Stimulated activated CD4-positive, alpha-beta T cell treated with anti-CD3 and anti-CD28 coated beads, Interleukin-1b, Interleukin-23, amount 100 ng/mL, for 1 hour (primary cell): ENCODE measurements at places on chromosomes 1 and 21.

GRCh38 chr21:35994613-35995012, 65.7 kb downstream of the SETD4 start:
- DNase-seq = no peak

GRCh38 chr1:211833174-211833820, 2.7 kb upstream of the LPGAT1 start:
- no peak for DNase-seq

DNA sequence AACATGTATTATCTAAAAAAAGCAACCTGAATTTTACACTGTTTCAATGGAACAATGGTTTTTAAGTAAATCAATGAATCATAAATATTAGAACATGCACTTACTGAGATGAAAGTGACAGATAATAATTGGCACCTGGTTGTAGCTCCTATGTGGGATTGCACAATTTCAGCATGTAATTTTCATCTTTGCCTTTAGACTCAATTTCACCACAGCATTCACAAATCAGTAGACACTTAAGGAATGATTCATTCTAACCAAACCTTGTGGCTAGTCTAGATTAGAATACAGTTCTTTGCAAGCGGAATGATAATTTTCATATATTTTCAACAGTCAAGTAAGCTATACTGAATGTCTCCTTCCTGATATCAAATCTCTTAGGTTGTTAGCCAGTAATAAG, 853.4 kb downstream of the KCNT2 start:
- no peak for DNase-seq

DNA sequence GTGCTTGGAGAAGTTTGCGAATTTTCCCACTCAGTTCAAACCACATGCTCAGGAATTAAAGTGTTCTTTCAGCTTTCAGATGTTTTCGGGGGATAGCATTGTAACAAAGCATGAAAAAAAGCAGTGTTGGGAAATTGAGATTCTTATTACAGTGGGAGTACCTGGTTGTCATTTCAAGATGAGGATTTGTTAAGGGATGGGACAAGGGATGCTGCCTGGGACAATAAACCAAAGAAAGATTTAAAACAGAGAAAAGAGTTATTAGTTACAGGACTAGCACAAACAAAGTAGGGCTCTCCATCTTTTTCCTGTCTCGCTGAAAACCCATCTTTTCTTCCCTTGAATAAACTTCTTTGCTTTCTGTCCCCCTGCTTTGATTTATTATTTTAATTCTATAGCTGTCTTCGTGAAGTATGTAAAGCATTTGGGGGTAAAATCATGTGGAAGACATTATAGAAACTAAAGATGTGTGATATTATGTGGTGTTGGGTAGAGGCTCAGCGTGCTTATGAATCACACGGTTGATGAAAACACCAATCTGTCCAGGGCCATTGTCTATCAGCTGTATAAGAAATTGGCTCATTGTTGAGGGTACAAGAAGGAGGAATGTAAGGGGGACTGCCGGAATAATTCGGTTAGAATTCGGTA, 277.6 kb downstream of the KIF26B start:
- DNase-seq = no peak

DNA sequence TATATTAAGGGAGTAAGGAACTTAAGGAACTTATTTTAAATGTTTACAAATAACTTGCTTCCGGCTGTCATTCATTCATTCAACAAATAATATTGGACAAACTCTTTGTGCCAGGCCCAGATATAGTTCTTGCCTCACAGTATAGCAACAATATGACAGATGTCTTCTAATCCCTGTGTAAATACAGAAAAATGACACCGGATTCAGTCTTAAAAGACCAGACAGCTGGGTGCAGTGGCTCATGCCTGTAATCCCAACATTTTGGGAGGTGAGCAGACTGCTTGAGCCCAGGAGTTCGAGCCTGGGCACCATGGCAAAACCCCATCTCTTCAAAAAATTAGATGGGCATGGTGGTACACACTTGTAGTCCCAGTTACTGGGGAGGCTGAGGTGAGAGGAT, 23.7 kb downstream of the EIF2B3 start:
- DNase-seq = no peak

DNA sequence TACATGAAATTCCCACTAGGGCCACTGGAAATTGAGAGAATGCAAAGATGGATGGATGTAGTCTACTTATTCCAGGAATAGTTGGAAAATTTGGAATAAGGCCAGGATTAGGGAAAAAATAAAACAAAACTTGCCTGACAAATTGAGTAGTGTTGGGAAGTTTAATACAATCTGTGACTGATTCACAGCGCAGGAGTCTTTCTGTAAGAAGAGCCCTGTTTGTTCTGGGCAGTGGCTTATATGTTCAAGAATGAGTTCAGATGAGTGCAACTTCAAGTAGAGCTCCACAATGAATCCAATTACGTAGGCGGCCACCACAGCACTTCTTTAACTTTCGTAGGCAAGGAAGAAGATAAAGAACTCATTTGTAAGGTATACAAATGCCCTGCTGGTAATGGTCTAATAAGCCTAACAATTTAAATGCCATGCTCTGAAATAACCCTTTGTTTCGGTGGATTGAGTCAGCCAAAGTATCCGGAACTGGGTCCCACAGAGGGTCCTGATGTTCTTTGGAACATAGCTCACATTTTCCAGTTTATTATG, 47.1 kb upstream of the KCNE1 start:
- no peak for DNase-seq

GRCh38 chr1:43435146-43436145, 18.3 kb downstream of the HYI start:
- no peak for DNase-seq

DNA sequence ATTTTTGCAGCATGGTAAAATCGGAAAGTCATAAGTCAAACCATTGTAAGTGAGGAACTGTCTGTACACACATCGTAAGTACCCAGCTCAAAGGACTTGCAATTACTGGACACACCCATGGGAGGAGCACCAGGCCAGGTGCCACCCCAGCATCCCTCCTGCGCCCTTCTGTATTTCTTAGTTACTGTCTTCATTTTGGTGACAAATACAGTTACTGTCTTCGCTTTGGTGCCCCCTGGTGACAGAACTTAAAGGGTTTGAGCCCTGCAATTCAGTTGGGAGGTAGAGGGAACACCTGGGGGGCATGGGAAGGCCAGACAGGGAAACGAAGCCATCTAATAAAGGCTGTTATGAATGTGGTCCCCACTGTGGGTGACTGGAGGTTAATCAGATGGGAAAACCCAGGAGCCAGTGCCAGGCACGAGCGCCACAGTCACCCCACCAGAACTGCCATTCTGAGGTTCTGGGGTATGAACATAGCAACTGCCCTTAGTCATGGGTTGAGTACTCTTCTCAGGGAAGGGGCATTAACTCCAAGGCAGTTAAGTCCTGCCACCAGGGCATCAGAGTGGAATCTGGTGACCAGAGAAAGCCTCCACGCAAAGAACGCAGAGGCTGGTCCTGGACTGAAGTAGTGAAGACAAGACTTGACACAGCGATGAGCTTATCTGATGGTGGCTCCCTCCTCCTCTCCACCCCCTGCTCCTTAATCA, 612.9 kb downstream of the PTPRU start:
- no peak for DNase-seq

GRCh38 chr1:58966103-58966916, 182.5 kb upstream of the JUN start:
- DNase-seq = no peak

DNA sequence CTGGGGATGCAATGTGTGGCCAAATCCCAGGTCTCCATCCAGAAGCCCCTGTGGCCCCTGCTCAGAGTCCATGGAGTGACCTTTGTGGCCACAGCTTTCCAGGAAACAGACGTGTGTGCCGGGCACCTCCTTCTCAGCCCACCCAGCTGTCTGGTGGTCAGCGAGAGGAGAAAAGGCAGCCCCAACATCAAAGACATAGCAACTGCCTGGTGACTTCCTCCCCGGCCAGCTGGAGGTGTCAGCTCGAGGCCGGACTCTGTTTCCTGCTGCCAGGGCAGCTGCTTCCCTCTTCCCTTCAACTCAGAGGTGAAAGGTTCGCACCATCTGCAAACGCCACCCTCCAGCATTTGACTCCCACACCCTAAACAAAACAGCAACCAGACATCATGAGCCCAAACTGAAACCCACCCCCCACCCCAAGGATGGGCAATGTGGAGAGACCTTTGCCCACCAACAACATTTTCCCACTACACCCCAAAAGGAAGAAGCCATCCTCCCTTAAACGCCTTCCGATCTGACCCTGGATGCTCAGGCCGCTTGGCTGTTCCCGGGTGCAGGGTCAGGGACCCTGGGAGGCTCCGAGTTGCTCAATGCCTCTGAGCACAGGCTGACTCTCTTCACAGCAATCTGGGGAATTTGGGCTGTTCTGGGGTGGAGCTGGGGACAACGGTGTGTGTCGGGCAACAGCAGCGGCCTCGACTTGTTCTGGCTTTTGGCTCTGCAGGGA, 162.3 kb downstream of the PSMG1 start:
- no peak for DNase-seq

GRCh38 chr1:229064320-229065168, 206.4 kb upstream of the RAB4A start:
- no peak for DNase-seq

GRCh38 chr1:168918860-168919741, 187.4 kb upstream of the ATP1B1 start:
- DNase-seq = no peak

DNA sequence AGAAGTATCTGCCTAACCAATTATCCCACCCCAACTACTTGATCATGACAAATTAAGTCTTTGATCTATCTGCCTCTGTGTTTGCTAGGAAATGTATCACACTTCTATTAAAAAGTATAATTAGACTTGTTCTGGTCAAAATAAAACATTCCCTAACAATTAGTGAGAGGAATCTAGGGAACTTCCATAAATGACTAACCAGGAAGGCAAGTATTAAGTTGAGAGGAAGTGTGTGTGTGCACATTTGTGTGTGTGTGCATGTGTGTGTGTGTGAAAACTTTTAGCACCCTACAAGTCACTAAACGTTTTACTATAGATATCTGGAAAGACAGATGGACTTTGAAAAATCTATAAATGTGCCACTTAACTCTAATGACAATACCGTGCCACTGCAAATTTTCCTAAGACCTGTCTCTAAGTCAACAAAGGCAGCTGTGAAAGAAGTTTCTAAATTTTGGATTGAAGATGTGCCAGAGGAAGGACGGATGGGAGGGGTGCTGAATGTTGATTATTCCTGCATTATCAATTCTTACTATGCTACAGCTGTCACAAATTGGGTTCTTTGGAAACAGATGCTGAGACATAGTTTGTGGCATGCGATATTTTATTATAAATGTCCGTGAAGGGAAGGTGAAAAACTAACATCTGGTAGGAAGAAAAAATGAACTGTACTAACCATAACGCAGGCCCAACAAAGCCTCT, 567.1 kb downstream of the PTPRC start:
- DNase-seq = no peak

GRCh38 chr1:186884251-186884650, 55.5 kb downstream of the PLA2G4A start:
- DNase-seq = no peak

DNA sequence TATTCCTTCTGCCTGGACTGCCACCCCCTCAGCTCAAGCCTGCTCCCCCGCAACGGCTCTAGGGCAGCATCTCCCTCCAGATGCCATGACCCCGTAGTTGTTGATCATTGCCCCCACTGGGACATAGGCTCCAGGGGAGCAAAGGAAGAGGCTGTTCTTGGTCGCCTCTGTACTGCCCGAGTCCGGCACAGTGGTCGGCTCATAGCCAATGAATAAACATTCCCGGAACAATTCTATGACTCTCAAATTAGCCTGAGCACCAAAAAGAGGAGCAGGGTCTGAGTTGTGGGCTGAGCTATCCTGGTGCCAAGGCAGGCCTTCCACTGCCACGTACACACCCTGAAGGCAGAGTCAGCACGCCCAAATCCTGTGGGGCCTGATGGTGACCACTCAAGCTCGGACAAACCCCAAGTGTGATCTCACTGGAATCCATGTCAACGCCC, 33.1 kb downstream of the CAPZB start:
- no peak for DNase-seq

GRCh38 chr1:80468356-80468755, 1332.4 kb upstream of the ADGRL2 start:
- DNase-seq = no peak

DNA sequence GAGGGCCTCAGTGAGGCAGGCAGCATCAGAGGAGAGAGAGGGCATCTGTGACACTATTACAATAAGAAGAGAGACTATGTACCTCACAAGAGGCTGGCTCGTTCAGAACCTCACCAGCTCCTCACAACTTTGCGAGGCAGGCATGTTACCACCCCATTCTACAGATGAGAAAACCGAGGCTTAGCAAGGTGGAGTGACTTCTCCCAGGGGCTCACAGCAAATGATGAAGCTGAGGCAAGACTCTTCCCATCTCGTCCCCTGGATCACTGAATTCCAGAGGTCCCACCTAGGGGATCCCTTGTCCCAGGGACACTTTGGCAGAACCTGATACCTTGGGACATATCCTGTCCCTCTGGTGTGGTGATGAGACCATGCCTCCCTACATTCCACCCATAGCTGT, 64.4 kb downstream of the DISP3 start:
- DNase-seq = no peak
